ENCODE measurements at places on chromosomes 3 and 15. TPM values are rescaled to one million over a fixed set of nuclear protein-coding genes. Genes with fewer than 3 reads are reported as not detected.

DNA sequence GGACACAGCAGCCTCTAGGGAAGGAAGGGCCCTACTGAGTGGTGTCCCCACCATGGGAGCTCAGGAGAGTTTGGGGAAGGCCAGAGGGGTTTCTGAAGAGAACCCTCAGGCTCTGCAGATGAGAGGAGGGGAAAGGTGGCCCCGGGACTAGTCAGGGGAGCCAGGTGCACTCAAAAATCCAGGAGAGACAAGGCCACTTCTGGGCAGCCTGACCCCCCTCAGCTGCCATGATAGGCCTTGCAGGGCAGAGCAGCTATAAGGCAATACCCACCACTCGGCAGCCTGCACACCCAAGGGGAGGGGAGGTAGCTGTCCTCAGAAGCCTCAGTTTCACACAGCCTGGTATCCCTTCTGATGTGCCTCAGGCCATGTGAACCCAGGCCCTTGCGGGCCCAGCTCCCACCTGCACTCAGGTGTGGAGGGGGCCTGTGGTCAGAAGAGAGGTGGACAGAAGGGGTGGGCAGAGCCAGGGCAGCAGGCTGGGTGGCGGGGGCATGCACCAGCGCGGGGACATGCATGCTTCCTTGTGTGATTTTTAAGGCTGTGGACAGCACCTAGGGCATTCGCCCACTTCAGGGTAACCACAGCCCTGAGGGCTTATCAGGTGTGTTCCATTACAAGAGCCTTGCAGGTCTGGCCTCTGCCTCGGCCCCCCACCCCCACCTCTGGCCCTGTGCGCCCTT lies 34.6 kb downstream of the SRPRB start:
- no peak for DNase-seq

DNA sequence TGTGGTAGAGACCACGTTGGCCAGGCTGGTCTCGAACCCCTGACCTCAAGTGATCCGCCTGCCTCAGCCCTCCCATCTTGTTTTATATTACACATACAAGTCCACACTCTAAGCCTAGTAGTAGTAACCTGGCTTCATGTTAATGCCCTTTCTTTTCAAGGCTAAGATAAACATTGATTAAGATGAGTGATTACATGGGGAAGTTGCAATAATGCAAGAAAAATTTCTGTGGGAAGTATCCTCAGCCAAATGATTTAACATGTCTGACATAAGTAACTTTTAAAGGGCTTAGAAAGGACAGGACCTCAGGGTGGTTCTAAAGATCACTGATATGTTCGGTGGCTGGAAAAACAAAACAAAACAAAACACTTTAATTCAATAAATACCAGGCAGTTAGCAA lies 72.1 kb downstream of the SFMBT1 start:
- no peak for DNase-seq

The FETUB gene
- not detected for total RNA-seq

DNA sequence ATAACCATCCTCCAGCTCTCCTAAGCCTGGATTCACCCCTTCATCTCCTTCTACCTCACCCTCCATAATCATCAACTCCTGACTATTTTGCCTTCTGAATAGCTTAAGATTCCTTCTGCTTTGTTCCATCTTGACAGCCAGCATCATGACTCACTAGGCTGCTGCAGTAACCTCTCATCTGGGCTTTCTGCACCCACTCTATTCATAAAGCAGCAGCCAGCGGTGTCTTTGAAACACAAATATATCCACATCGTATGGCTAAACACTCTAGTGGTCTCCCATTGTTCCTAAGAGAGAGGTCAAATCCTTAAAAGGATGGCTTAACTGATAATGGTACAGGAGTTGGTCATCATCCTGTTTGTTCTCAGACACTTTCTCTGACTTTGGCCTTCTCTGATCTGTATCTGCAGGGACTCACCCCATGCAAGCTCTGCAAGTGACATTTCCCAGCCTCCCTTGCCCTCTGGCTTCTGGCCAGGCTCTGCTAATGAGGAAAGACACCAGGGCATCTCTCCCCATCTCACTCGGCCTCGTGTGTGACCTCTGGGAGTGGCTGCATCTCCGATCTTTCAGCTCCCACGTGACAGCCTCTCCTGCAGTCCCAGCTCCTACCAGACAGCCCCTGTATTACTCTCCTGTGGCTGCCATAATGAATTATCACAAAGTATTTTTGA lies 6.2 kb downstream of the GRK7 start:
- no peak for DNase-seq

DNA sequence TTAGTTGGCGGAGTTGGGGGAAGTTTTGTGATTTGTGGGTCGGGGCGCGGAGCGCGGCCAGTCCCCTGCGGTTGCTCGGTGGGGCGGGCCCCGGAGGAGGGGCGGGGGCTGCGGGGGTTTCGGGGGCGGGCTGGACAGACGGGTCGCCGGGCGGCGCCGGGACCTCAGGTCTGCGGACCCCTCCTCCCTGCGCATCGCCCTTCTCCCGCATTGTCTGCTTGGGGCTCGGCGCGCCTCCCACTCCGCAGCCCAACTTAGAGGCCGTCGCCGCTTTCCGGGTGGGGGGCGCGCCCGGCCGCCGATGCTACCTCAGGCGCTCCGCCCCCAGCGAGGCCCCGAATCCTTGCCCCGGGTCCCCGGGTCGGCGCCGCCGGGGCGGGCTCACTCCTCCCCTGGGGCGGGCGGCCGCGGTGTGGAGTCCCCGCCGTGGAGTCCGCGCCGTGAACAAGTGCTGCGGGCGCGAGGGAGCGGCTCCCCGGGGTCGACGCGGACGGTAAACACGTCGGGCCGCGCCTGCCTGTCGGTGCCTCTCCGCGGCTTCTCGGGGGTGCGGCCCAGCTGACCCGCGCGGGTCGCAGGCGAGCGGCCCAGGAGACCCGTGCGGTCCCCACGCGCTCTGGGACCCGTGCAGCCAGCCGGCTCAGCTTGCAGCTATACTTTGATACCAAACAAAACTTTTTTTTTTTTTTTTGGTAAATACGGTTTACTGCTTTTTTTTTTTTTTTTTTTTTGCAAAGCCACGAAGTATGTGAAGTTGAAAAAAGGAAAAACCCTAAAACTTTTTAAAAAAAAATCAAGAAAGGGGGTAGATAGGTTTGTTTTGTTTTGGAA lies 624 bp downstream of the AKAP13 start:
- peak; percentile 92 for DNase-seq

GRCh38 chr15:41281236-41281635 lies 50.2 kb downstream of the CHP1 start:
- DNase-seq = no peak

- no peak for DNase-seq
These were observed 428.4 kb upstream of the MDFIC2 start for GRCh38 chr3:70740872-70741271.

DNA sequence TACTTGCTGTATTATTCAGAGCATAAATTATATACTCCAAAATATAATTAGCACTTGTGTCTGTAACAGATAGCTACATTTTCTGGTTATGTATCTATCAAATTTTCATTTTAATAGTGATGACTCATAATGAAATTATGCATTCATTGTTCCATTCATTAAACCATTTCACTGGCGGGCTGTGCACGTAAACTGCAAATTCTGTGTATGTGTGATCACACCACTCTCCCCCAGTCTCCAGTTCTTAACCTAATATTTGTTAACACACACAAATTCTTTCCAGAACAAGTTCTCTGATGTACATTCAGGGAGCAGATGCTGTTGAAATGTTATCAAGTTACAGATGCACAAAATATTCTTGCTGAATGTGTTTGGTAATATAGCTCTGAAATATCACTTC lies 3.8 kb upstream of the KCNMB2 start:
- no peak for DNase-seq

DNA sequence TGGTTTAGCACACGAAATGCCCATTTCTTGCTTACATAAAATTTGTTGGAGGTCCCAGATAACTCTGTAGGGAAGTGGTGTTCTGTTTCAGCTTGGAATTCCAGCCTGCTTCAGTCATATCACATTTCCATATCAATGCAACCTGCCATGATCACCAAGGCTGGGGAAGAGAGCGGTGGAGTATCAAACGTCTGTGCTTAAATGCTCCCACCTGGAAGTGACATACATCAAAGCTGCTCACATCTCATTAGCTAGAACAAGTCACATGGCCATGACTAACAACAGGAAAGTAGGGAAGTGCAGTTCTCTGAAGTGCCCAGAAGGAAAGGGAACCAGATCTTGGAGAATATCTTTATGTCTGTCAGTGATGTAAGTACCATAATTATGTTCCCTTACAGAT lies 130.2 kb upstream of the CFAP20DC start:
- no peak for DNase-seq

DNA sequence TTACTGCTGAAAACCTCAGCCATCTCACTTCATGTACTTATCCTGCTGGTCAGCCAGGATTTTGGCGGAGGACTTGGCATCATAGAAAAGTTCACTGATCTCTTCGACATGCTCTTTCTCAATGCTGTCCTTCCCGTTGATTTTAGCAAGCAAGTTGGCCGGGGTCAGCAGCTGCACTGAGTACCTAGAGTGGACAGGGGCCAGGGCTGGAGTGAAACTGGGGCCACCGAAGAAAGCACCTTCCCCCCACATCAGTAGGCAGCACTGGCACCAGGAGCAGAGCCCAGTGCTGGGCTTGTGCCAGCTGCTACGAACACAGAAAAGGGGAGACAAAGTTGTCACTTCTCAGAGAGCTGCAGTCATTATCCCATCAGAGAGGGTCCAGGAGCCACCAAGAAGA lies 29.0 kb downstream of the SEC61A1 start:
- no peak for DNase-seq

The CCDC32 gene
- total RNA-seq = 29.9 TPM

The NPAP1 gene
- not detected for total RNA-seq

The MME gene
- not detected for total RNA-seq

The GANC gene
- total RNA-seq = 15.0 TPM

The GADL1 gene
- total RNA-seq = not detected

The SAMMSON gene
- not detected for total RNA-seq

The GOLGA6L4 gene
- 1.1 TPM for total RNA-seq

GRCh38 chr3:2921903-2922302 lies 188.3 kb downstream of the IL5RA start:
- DNase-seq = no peak

GRCh38 chr3:102470066-102470465 lies 35.3 kb downstream of the ZPLD1 start:
- no peak for DNase-seq

The CLCN2 gene
- 8.3 TPM for total RNA-seq

The PIERCE2 gene
- total RNA-seq = not detected

The PLA1A gene
- 0.31 TPM for total RNA-seq

The ACTRT3 gene
- 1.1 TPM for total RNA-seq

The SNTN gene
- not detected for total RNA-seq

- DNase-seq = no peak
These were observed 279.5 kb upstream of the TRIM42 start for GRCh38 chr3:140398387-140398786.

The TP63 gene
- 1.1 TPM for total RNA-seq

The IRAK2 gene
- 4.5 TPM for total RNA-seq

GRCh38 chr3:23601091-23601822 lies 204.5 kb upstream of the UBE2E1 start:
- no peak for DNase-seq

DNA sequence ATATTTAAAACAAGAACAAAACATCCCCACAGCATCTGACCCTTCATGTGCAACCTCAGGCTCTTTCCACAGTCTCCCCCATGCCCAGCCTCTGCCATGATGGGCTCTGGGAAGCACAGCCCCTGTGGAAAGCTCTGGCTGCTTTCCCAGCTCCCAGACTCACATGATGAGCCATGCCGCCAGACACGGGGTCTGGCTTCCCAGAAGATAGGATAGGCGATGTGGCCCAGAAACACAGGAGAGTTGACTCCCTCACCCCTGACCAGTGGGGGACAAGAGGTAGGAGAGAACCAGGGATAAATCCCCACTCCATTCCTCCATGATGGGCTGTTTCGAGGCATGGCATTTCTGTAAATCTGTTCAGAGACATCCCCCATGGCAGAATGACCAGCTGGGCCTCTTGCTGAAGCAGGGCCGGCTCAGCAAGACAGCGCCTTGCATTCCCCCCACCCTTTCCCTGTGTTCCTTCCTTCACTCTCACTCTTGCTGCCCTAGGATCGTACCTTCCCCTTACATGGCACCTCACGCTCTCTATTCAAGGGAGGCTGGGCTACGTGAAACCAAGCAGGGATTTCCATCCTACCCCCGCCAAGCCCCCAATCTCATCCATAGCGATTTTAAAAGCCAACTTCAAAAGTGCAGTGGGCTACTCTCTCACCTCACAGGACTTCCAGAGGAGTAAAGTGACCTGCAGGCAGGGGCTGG lies 192.4 kb downstream of the ABHD5 start:
- DNase-seq = no peak

DNA sequence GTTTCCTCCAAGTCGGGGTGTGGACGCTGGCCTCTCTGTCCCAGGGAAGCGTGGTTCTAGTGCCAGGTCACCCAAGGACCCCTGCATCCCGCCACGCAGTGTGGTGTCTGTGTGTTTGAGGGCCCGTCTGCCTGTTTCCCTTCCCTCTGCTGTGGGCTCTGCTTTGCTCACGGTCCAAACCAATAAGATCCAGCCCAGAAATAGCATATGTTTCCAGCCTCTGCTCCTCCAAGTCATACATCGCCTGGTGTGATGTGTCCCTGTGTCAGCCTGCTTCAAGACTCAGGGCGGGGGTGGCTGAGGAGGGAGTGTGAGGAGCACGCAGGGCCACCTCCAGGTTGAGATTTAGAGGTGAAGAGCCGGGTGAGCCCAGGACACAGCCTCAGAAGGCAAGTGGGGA lies 21.9 kb upstream of the RPL29 start:
- no peak for DNase-seq

The CEP97 gene
- total RNA-seq = 22.8 TPM

DNA sequence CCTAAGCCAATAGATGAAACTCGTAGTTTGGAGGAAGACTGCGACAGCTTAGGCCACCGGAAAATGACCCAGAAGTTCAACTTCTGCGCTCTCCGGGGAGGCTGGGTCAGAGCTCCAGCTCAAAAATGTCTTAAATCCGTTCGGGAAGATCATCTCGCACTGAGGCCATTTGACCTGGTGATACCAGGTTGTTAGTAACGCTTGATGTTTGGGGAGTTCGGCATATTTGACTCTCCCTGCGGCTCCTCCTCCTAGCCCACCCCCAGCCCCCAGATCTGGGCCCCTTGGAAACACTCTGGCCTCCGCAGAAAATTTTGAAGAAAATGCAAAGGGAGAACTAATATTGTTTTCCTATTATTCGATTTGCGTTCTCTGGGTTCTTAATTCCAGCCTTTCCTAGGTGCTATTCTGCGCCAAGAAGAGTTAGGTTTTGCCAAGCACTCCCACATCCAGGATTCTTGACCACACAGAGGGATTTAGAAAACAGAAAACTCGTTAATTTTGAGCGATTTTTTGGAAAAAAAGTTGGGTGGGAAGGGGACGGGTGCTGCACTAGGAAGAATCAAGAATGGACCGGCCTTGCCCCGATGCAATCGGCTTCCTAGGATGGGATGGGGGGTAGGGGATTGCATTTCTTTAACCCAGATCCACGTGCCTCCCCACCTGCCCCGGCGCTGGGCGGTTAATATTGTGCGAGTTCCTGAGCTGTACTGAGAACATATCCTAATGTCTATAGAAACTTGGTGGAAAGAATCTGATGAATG lies 50.0 kb downstream of the ZIC4 start:
- peak; percentile 38 for DNase-seq

The PRR23E gene
- not detected for total RNA-seq

Data from activated CD4-positive, alpha-beta T cell treated with anti-CD3 and anti-CD28 coated beads, Interleukin-2, amount 10 ng/mL, durations not matched to agents 24 days and 14 days (primary cell).